ENCODE measurements at places on chromosomes 5 and 9. TPM values are rescaled to one million over a fixed set of nuclear protein-coding genes. Genes with fewer than 3 reads are reported as not detected.
A peak's percentile ranks its signal among the peaks of the same experiment; 100 is the strongest.

GRCh38 chr9:89038382-89039103 lies 47.3 kb downstream of the S1PR3 start:
- H3K27me3 ChIP-seq: no peaks in the 10 kb centered on the region
- H3K4me3 ChIP-seq: no peak overlapping the region
- DNase-seq: no peak
- no peaks in the 10 kb centered on the region for H3K36me3 ChIP-seq
- no peaks in the 10 kb centered on the region for H3K4me1 ChIP-seq

DNA sequence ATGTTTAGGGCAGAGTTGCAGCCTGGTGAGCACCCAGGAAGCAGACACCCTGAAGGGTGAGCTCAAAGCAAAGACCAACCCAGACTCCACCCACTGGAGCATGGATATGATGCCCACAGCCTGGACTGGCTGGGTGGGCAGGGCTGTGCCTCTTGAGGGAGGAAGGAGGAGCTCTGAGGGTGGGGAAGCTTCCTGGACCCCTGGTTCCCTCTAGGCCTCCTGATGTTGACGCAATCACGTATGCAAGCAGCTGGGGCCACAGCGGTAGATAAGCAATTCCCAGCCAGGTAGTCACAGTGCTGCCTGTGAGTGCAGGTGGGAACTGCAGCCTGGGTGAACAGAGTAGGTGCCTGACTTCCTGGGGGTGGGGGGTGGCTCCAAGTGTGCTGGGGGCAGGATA lies 271.5 kb downstream of the CDK5RAP2 start:
- H3K4me3 ChIP-seq: no peak overlapping the region
- no peaks in the 10 kb centered on the region for H3K4me1 ChIP-seq
- H3K27ac ChIP-seq: no peak overlapping the region
- no peaks in the 10 kb centered on the region for H3K36me3 ChIP-seq
- no peaks in the 10 kb centered on the region for H3K27me3 ChIP-seq
- no peak for DNase-seq

DNA sequence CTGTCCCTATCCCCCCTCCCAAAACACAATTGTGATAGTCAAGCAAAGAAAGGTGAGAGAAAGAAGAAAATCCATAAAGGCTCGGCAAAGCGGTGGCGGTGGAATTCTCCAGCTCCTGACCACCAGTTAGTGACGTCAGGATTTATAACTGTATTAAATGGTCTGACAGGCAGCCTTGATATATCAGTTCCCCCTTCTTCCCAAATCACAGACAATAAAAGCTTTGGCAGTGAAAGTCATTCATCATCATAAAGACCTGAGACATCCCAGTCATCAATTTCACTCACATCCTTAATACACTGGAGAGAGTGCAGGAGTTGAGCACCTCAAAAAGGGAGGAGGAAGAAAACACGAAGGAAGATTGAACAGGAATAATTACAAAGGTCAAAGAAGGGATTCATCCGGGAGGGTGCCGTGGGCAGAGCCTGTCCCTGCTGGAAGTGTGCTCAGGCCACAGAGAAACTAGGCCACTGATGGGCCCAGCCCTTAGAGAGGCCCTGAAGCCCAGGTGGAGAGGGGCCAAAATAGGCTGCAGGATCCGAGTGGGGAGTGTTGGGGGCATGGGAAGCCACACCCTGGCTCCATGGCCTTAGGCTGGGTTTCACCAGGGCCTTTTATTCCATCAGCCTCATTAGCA lies 131.9 kb downstream of the PAX5 start:
- no peaks in the 10 kb centered on the region for H3K27me3 ChIP-seq
- H3K27ac ChIP-seq: no peak overlapping the region
- no peak overlapping the region for H3K4me3 ChIP-seq

DNA sequence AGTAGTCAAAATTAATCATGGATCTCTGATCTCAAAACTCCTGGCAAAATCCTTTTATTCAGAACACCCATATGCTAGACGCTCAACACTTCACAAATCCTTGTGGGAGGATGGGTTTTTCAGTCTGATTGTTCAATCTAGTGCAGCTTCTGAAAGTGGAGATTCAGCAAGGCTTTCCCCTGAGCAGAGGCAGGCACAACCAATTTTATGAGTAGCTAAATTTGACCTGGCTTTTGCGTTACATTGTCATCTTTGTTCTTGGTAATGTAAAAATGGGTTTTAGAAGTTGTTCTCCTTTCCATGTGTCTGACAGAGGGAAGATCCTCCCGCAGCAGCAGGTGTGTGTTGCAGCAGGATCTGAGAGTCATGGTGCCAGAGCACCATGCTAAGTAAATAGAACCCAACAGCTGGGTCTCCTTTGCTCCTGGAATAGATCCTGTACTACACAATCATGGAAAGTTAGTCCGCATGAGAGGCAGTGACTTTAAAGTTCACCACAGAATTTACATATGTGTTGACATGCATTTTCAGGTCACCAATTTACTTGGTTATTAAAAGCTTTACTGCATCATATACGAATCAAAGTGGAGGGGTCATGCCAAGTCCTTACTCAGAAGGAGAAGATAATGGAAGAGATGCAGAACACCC lies 70.1 kb upstream of the MEF2C start:
- no peaks in the 10 kb centered on the region for H3K27me3 ChIP-seq
- H3K27ac ChIP-seq: no peak overlapping the region
- H3K4me1 ChIP-seq: no peaks in the 10 kb centered on the region
- H3K36me3 ChIP-seq: no peaks in the 10 kb centered on the region

DNA sequence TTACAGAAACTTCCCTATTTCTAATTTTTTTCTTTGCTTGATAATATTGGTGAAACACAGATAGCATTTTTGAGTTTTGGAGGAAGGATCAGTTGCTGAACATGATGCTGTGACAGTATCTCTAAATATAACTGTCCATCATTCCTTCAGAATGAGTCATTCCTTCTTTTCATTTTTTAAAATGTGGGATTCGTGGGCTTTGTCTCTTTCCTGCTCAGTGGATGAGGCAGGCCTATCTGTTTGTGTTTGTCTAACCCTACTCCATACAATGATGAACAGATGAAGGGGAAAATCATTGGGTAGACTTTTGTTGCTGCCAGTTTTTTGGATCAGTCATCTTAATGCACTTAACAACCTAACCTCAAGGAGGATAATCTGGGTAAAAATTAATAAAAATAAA lies 15.7 kb upstream of the OR13C8 start:
- H3K36me3 ChIP-seq: no peaks in the 10 kb centered on the region
- H3K4me3 ChIP-seq: no peak overlapping the region
- H3K27me3 ChIP-seq: no peaks in the 10 kb centered on the region
- no peaks in the 10 kb centered on the region for H3K4me1 ChIP-seq
- no peak overlapping the region for H3K27ac ChIP-seq
- no peak for DNase-seq

GRCh38 chr5:171575386-171575785 lies 155.9 kb downstream of the FGF18 start:
- DNase-seq: no peak
- no peaks in the 10 kb centered on the region for H3K4me1 ChIP-seq
- no peaks in the 10 kb centered on the region for H3K36me3 ChIP-seq

- no peak overlapping the region for H3K27ac ChIP-seq
- DNase-seq: no peak
- H3K36me3 ChIP-seq: no peaks in the 10 kb centered on the region
- peaks cover 22% of the 10 kb centered on the region for H3K27me3 ChIP-seq
- peak overlapping the region; percentile 12 for H3K4me3 ChIP-seq
- peaks cover 8% of the 10 kb centered on the region for H3K4me1 ChIP-seq
Measured at GRCh38 chr9:135088348-135088978, 995 bp downstream of the OLFM1 start.

DNA sequence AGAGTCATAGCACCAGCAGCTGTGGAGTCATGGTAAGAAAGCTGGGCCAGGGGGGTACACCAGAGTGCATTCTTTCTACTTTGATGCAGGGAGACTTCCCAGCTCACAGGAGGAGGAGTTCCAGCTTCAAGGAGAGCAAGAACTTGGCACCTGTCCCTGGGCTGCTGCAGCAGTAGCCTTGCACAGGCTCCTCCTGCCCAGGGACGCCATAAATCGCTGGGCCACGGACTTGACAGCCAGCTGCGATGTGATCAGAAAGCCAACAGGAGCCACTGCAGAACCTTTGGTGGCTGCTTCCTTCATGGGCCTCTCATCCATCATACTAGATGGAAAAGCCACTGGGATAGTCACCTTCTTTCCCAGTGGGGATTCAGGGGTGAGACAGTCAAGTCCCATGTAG lies 234.7 kb downstream of the NMUR2 start:
- no peak for DNase-seq
- no peak overlapping the region for H3K4me3 ChIP-seq
- H3K27me3 ChIP-seq: no peaks in the 10 kb centered on the region
- H3K27ac ChIP-seq: no peak overlapping the region
- no peaks in the 10 kb centered on the region for H3K4me1 ChIP-seq

DNA sequence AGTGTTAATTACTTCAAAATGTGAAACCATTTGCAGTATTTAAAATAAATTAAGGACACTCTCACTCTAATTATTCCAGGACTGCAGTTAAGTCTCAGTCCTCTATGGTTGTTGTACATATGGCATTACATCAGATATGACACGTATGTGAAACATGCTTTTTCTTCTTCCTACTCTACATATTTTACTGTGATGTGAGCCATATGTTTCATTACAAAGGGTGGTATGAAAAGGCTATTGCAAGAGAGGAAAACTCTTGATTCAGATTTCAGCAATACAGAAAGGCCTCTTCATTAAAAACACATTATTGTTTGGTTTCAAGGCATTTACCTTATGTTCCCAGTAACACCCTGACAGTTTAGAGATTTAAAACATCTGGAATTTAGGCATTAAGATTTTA lies 964.5 kb upstream of the DMAC1 start:
- no peak overlapping the region for H3K27ac ChIP-seq
- H3K4me1 ChIP-seq: no peaks in the 10 kb centered on the region
- no peaks in the 10 kb centered on the region for H3K36me3 ChIP-seq
- H3K4me3 ChIP-seq: no peak overlapping the region
- H3K27me3 ChIP-seq: no peaks in the 10 kb centered on the region

GRCh38 chr5:62137628-62138027 lies 168.4 kb upstream of the KIF2A start:
- no peak overlapping the region for H3K4me3 ChIP-seq
- no peaks in the 10 kb centered on the region for H3K27me3 ChIP-seq
- no peaks in the 10 kb centered on the region for H3K36me3 ChIP-seq

DNA sequence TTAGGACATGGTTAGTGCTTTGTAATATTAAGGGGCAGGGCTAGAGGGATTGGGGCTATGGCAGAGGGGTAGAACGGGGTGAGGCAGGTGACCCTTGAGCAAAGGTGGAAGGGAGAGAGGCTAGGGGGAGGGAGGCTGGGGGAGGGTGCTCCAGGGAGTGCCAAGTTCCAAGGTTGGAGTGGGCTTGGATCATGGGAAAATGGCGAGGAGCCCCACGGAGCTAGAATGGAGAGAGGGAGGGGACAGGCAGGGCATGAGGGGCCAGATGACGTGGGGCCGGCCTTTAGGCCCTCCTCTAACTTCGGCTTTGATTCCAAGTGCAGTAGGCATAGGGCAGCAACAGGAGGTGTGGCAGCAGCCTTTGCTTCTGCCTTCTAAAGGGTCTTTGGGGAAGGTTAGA lies 171.8 kb upstream of the PANK3 start:
- DNase-seq: no peak
- H3K36me3 ChIP-seq: no peaks in the 10 kb centered on the region
- H3K4me3 ChIP-seq: no peak overlapping the region
- no peaks in the 10 kb centered on the region for H3K4me1 ChIP-seq
- H3K27me3 ChIP-seq: no peaks in the 10 kb centered on the region
- no peak overlapping the region for H3K27ac ChIP-seq

GRCh38 chr5:157511651-157512644 lies 51.9 kb downstream of the NIPAL4 start:
- H3K4me3 ChIP-seq: peak overlapping the region; percentile 29
- H3K27me3 ChIP-seq: no peaks in the 10 kb centered on the region
- H3K4me1 ChIP-seq: no peaks in the 10 kb centered on the region
- peaks cover 8% of the 10 kb centered on the region for H3K36me3 ChIP-seq
- peak; percentile 91 for DNase-seq

GRCh38 chr9:90092508-90092907 lies 487.7 kb downstream of the GADD45G start:
- no peaks in the 10 kb centered on the region for H3K27me3 ChIP-seq
- DNase-seq: no peak
- no peaks in the 10 kb centered on the region for H3K4me1 ChIP-seq
- H3K36me3 ChIP-seq: no peaks in the 10 kb centered on the region
- H3K27ac ChIP-seq: no peak overlapping the region

The GHR gene
- 68.6 TPM for total RNA-seq

The NUTM2G gene
- not detected for total RNA-seq

The TMEM232 gene
- total RNA-seq: 0.81 TPM

The NIPBL gene
- total RNA-seq: 29.2 TPM

The PRLR gene
- 26.8 TPM for total RNA-seq

The HINT1 gene
- 246 TPM for total RNA-seq

The SPINK13 gene
- total RNA-seq: not detected

The SLC45A2 gene
- 2.3 TPM for total RNA-seq
